Stimulated activated CD4-positive, alpha-beta T cell treated with anti-CD3 and anti-CD28 coated beads, Interleukin-4, amount 100 ng/mL, for 4 hours (primary cell): ENCODE measurements at places on chromosomes 7 and 10.

GRCh38 chr7:157520249-157520648, 183.4 kb downstream of the DNAJB6 start:
- no peak for DNase-seq

- DNase-seq, result peak; percentile 27
Measured at GRCh38 chr7:30594048-30594539, 584 bp upstream of the GARS1 start.

DNA sequence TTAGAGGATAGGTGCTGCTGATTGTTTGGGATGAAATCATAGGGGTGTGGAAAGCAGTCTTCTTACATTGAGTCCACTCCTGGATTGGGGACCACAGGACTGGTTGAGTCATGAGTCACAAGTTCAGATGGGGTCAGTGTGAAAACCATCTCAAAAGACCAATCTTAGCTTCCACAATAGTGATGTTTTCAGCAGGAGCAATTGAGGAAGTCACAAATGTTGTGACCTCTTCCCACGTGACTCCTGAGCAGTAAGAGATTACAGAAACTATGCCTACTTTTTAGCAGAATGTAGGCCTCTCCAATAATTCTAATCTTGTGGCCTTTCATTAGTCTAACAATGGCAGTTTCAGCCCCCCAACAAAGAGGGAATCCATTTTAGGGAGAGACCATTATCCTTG, 256.9 kb upstream of the CDC14C start:
- DNase-seq, result no peak

DNA sequence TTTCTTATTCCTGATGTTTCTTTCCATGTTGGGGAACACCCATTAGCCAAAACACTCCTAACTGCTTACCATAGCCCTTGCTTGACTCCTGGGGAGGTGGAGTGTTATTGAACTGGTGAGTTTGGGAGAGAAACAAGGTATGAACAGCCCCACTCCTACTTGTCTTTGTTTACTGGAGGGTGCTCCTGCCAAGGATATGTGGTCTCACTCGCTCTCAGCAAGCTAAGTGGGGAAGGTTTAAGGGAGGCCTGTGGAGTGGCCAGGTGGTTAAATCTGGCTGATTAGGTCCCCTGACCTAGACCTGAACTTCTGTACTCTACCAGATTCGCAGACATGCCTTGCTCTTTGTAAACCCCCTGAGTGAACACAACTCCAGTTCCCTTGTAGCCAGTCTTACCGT, 300.1 kb downstream of the PTEN start:
- no peak for DNase-seq

DNA sequence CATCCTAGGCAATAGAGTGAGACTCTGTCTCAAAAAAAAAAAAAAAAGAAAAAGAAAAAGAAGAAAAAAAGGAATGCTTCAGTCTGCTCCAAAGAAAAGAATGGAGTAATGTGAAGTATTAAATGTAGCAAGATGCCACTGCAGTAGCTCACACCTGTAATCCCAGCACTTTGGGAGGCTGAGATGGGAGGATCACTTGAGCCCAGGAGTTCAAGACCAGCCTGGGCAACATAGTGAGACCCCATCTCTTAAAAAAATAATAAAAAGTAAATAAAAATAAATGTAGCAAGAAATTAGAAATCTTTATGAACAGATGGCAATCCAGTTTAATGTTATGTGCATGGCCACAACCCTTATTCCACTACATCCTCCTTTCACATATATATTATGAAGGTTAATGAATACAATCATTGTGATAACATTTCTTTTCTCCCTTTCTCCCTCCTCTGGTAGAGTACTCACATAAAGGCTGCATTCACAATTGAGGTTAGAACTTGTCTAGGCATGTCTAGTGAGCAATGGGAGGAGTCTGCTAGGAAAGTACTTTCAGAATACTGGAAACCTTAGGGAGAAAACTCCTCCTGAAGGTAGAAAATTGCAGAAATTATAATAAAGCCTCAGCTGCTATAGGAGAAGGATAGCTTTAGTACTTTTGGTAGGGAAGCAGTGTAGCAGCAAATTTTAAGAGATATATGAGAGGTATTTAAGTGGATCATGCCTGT, 20.4 kb downstream of the KLLN start:
- no peak for DNase-seq

GRCh38 chr7:150931199-150931869, 46.8 kb downstream of the KCNH2 start:
- DNase-seq, result no peak

DNA sequence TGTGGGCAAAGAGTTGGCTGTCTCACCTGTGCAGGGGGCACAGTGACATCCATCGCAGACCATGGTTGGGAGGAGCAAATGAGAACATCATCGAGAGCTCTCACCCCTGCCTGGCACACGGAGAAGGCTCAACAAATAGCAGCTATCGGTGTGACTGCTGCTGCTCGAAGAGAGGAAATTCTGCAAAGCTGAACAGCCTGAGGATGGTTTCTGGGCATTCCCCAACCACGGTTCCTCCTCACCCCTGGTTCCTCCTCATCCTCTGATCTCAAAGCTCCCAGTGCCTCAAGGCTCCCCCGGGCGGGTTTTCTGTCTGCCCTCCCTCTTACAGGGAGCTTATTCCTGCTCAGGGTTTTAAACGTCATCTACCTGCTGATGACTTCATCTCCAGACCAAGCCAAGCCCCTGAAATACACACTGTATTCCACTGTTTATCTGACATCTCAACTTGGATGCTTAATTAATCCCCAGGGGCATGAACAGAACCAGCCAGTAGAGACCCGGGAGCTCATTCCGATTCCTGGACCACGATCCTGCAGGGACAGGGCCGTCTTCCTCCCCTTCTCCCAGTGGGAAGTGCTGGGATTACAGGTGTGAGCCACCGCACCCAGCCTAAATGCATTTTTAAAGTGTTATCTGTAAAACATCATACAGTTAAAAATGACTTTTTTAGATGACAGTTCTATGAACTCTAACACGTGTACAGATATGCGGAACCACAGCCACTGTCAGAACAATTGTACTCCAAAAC, 19.5 kb upstream of the NOM1 start:
- DNase-seq, result no peak

DNA sequence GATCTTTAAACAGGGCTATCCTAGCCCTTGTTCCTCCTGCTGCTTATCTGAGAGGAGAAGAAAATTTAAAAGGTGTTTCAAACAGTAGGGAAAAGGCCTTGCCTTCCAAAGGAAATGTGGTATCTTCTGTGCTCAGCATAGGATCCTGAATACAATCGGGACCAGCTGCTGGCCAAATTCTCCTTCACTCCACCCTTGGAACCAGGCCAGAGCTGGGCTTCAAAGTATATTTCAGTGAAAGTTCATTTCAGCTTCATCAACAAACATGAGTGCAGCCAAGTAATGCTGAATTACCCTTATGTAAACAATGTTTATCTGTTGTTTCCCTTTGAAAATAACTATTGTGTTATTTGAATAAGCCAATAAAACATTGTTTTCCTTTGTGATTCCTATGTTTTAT, 146.5 kb upstream of the MEOX2 start:
- DNase-seq, result no peak

GRCh38 chr10:20948686-20949327, 51.7 kb upstream of the NEBL start:
- DNase-seq, result no peak

DNA sequence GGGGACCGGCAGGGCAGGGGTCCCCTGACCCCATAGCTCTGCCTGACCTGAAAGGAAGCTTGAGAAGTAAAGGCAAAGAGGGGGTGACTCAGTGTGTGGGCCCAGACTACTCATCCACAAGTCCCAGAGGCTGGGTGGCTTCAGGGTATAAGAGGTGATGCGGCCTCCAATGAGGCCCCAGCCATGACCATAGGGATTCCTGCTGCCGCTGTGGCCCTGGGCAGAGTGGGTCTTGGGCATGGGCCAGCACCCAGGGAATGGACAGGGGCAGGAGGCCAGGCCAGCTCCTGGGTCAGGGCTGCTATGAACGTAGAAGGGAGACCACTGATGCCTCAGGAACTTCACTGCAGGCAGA, 64.4 kb upstream of the EBF3 start:
- no peak for DNase-seq

- DNase-seq, result no peak
Measured at GRCh38 chr10:61987951-61988379, 86.5 kb downstream of the ARID5B start.

- no peak for DNase-seq
Measured at GRCh38 chr10:60388709-60389301, 870 bp downstream of the ANK3 start.

DNA sequence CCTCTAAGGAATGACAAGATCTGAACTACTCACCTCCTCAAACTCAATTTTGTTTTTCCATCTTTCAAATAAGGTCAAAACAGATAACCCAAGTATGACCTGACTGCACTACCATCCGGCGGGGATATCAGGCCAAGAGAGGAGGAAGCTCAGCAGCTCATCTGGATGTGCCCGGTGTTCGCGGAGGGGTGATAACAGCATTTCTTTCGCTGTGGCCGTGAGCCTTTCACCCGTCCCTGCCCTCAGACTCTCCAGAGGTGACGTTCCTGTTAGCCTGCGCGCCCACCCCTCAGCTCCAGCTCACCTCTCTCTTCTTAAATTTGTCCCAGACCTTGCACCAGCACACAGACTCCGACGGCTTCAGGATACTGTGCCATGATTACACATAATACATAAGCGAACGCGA, 526 bp downstream of the ZNF248 start:
- peak; percentile 8 for DNase-seq

DNA sequence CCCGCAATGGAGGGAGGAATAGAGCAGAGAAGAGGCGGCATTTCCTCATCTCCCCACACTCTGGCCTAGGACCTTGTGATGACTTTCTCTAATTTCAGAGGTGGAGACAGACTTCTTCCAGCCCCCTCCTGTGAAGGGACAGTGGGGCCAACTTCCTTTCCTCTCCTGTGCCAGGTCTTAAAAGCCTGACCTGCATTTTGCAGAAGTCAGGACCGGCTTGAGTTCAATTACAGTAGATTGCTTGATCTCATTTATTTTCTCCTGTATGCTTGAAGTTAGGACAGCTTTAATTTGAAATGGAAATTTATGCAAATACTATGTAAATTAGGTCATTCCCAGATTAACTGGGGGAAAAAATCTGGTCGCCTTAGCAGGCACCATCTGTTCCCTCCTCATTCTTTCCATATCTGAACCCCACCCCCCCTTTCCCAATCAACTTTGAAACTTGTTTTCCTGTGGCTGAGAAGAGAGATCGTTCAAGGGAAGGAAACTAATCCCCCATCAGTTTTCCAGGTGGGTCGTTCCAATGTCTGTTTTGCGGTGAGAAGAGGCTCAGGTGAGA, 57.1 kb downstream of the SYPL1 start:
- DNase-seq, result no peak

GRCh38 chr10:121137533-121137932, 286.4 kb downstream of the WDR11 start:
- DNase-seq, result no peak

DNA sequence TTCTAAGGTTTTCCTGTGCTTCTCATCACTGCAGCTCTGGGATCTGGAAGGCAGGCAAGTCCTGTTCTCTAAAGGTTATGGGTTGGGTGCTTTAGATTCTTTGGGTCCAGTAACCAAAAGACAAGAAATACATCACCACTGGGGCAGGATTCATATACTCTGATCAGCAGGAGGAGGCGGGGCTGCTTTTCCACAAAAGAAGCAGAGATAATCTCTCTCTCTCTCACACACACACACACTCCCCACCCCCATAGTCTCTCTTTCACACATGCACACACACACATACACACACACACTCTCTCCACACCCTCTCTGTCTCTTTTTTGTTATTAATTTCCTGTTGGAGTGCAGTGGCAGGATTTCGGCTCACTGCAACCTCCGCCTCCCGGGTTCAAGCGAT, 13.0 kb upstream of the ACBD5 start:
- no peak for DNase-seq

- peak; percentile 93 for DNase-seq
Measured at GRCh38 chr10:119596537-119597404, at the start of gene TIAL1. TIAL1 (minus strand) TSS chr10:119596964; CDS start chr10:119596465, 499 bp downstream.

DNA sequence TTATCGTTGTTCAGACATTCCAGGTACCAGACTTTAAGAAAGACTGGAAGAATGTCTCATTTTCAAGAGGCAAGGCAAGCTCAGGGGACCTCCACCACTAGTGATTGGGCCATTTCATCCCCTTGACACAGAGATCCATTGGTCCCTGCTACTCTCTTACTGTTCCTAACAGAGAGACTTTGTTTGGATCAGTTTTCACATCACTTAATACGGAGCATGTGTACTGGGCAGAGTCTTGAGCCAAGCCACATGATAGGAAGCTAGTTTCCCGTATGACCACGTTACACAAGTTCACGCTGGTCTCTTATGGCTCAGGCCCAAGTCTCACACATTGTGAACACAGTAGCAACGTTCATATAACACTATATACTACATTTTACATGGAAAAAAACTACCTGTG, 269.9 kb downstream of the BAMBI start:
- DNase-seq, result no peak

GRCh38 chr7:108145401-108145800, 15.2 kb upstream of the LAMB4 start:
- no peak for DNase-seq

GRCh38 chr7:1674161-1675035, 4.3 kb downstream of the ELFN1 start:
- no peak for DNase-seq

DNA sequence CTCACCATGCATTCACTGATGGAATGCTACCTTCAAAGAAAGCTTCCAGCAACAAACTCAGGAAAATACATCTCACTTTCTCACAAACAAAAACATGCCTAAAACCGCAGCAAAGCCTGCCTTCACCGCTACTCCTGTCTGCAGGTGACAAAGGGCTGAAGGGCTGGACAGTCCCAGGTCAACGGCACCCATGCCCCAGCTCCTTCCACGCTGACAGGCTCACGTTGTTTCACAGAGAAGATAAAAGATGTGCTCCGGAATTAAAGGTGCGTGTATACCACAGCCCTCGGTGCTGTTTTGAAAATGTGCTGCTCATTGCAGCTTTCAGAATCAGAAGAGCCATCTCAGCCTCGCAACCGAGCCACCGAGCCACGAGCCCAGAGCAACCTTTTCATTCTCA, 445.0 kb downstream of the PTPRN2 start:
- DNase-seq, result no peak

DNA sequence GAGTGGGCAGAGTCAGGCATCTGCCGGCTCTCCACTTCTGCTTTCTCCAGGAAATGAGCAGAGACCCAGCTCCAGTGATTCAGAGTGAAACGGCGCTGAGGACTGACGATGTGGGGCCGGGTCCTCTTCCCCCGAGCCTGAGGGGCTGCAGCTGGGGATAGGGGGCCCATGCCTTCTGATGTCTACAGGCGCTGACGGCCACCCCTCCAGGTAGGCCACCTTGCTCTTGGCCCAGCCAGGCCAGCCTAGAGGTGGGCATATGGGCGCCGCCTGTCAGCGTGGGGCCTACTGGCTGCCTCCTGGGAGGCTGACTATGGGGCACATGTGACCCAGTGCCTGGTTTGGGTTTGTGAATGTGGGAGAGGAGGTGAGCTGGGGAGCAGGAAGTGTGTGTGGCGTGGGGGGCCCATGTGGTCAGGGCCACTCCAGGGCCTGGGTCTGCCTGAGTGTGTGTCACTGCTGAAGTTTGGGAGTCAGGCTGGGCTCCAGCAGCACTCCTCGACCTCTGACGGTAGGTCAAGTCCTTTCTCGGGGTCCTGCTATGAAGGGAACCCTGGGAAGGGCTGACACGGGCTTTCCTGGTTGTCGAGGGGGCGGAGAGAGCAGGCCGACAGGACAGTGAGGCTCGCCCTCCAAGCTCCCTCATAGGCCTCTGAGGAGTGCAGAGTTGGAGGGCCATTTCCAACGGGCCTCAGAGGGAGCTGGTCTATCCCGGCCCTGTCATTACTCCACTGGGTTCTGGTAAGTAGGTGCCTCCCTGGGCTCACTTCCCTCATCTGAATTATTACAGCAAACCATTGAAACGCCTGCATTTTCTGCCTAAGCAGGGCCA, at the start of gene WDFY4:
TSS of gene WDFY4 (plus strand) at position 82 of the 832 bp plus-strand sequence. CDS start 24,860 bp downstream, outside the sequence.
- no peak for DNase-seq

GRCh38 chr10:72426986-72427385, 72.3 kb upstream of the DNAJB12 start:
- DNase-seq, result no peak
